Activated T-cell treated with anti-CD3 and anti-CD28 coated beads, Interleukin-2, amount 50 U/mL, for 4 hours (primary cell): ENCODE measurements at places on chromosomes 3 and 15.

GRCh38 chr3:115099986-115100571 lies 47.0 kb downstream of the ZBTB20 start:
- DNase-seq: peak; percentile 4

DNA sequence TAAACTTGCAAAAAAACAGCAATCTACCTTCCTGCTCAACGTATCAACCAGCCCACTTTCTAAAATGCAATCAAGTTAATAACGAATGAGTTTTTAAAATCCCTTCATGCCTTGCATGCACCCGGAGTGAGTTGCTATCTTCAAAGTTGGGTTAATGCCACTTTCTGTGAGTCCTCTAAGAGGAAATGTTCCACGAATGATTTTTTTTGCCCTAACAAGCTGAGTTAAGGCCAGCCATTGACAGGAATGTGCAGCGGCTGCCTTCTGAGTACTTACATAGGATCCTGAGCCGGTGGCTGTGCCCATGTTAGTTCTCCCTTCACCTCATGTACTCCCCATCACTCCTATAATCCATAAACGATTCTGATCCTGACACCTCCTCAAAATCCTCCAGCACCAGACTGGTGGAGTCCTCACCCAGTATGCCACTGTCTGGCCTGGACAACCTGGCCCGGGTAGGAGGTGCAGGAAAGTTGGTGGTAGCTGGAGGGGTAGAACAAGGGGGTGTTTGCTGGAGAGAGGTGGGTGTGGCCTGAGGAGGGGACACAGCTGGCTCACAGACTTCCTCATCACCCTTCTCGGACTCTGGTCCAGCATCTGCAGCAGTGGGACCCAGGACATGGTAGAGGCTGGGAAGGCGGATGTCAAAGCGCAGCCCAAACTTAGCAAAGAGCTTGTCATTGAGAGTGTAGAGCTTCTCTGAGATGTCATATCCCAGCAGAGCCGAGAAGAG lies 12.4 kb downstream of the POPDC2 start:
- no peak for DNase-seq

DNA sequence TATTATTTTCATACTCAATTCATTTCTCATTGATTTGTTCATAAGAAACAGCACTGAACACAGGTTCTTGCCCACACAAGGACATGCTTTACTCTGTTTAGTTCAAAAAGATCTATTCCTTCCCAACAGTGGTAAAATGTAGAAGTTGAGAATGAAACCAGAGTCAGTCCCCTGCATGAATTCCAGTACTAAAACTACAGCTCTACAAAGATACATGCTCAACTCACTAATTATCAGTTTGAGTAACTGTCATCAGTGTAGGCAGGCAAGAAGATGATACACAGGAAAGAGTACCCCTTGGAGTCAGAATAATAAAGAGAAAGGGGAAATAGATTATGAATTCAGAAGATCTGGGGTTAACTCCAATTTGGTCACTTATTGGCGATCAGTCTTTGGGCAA lies 43.2 kb downstream of the NR2E3 start:
- no peak for DNase-seq

- DNase-seq: peak; percentile 20
These were observed 4.6 kb downstream of the SNUPN start for GRCh38 chr15:75620841-75621391.

DNA sequence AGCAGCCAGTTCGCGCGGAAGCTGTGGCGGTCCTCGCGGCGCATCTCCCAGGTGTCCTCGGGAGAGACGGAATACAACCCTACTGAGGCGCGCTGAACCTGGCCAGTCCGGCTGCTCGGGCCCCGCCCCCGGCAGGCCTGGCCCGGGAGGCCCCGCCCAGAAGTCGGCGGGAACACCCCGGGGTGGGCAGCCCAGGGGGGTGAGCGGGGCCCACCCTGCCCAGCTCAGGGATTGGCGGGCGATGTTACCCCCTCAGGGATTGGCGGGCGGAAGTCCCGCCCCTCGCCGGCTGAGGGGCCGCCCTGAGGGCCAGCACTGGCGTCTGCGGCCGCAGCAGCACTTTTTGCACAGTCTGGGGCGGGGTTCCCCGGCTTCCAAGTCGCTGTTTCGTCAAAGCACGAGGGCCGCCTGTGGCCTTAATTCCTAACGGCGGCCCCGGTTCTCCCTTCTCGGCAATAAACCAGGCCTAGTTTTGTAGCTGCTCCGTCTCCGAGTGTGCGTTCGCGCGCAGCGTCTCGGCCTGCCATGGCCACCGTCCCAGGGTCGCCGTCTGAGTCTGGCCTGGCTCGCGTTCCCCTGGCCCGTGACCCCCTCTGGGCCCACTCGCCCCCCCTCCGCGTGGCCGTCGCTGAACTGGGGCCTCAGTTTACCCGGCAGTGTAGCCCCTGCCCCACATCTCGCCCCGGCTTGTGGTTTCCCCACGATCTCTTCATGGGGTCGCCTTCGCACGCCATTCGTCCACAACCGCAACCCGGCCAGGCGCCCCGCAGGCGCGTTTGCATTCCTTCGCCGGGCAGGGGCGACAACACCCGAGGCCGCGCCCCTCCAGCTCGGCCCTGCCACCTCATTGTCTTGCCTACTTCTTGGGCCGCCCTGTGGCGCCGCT lies 30.0 kb downstream of the NBEAL2 start:
- DNase-seq: peak; percentile 57

DNA sequence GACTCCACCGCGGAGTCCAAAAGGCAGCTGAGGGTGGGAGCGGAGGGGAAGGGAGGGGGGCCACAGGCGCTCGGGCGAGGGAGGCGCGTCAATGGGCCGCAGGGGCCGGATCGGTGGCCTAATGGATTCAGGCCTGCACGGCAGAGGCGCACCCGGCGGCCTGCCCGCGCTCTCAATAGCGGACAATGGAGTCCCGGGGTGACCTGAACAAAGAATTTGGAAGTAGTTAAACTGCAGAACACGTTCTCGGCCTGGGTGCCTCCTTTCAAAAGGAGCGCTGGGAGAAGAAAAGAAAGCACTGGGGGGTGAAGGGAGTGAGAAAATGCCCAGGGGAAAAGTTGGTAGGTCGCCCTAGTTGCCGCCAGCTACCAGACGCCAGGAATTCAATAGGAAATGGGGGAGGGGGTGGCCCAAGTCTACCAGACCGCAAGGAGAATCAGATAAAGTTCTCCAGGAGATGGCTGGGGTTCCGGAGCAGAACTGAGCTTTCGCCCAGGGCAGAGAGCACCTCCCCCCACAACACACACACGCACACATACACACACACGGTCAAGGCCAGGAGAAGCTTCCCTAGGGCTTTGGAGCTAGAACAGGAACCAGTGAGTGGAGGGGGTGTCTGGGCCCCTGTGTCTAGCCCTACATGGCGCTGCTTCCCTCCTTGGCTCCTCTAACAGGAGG lies 25.8 kb upstream of the POLG start:
- no peak for DNase-seq

GRCh38 chr3:10600296-10600714 lies 94.9 kb upstream of the ATP2B2 start:
- no peak for DNase-seq

DNA sequence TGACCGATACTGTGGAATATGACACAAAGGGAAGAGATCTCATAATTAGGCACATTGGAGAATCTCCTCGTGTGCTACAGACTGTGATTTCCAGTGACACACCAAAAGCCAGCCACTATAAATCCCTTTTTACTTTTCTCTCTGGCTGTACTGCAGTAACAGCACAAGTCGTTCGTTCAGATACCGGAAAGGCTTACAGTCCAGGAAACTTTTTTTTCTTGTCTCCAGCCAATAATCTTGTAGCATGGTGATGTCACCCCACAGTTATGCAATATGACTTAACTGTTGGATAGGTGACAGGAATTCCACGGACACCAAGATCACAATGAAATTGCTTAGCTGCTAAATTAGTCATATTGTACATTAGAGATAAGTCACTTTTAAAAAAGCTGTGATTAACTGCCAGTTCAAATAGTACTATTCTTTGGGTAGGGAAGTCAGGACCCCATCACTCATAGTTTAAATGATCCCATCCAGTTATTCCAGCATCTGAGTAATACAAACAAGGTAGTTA lies 36.3 kb upstream of the TSC22D2 start:
- DNase-seq: no peak

- no peak for DNase-seq
These were observed 252.7 kb downstream of the SLC9A9 start for GRCh38 chr3:143595456-143596077.

DNA sequence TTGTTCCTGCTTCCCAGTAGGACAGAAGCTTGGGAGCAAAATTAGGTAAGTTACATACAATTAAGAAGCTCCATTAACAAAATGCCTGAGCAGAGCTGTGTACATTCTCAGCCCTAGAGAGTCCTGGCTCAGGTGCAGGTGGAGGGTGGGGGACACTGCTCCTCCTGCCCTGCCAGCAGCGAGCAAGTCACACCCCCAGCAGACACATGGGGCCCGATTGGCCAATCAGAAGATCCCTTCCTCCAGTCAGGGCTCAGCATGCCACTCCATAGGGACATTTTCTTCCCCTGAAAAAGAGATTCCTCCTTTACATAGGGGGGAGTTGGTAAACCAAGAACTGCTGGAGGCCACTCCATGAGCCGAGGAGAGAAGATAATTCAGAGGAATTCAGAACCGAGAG lies 62.1 kb downstream of the PLXNA1 start:
- no peak for DNase-seq

DNA sequence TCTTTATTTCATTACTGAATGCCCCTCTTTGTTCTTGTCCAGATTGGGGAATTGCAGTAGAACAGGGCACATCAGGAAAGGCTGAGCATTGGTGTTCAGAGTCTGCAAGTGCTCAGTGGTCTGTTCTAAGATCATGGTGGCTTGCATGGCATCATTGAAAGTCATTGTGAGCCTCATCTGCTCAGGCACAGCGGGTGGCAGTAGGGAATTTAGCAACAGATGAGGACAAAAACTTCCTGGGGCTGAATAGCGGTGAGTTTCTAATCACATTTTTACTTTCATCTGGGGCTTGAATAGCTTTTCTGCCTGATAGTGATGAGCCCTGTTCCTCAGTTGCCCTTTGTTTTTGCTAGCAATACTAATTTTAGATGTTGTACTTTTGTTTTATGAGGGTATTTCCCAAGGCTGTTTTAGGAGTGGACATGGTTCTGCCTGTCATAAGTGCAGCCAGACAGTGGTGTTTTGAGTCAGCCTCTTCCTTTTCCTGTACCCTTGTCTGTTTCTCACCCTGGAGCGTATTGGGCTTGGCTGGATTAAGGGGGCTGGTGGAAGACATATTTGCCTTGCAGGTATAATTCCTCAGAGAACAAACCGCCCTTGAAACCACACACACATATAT lies 127.2 kb upstream of the IL12A start:
- no peak for DNase-seq

DNA sequence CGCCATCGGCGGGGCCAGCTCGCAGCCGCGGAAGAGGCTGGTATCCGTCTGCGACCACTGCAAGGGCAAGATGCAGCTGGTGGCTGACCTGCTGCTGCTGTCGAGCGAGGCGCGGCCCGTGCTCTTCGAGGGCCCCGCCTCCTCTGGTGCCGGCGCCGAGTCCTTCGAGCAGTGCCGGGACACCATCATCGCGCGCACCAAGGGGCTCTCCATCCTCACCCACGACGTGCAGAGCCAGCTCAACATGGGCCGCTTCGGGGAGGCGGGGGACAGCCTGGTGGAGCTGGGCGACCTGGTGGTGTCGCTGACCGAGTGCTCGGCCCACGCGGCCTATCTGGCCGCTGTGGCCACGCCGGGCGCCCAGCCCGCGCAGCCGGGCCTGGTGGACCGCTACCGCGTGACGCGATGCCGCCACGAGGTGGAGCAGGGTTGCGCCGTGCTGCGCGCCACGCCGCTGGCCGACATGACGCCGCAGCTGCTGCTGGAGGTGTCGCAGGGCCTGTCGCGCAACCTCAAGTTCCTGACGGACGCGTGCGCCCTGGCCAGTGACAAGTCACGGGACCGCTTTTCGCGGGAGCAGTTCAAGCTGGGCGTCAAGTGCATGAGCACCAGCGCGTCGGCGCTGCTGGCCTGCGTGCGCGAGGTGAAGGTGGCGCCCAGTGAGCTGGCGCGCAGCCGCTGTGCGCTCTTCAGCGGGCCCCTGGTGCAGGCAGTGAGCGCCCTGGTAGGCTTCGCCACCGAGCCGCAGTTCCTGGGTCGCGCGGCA lies 1.8 kb downstream of the TLNRD1 start:
- no peak for DNase-seq

DNA sequence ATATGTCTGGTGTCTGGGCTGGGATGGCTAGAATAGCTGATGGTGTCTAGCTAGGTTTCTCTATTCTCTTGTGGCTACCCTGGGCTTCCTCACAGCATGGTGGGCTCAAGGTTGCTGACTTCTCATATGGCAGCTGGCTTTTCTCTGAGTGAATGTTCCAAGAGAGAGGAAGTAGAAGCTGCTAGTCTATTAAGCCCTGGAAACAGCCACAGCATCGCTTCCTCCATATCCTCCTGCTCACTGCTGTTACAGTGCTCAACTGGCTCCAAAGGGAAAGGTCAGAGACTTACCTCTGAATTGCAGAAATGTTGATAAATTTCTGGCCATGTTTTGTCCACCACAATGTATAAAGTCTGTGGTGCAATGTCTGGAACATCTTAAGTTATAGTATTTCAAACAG lies 299.9 kb upstream of the ADAMTS9 start:
- DNase-seq: no peak

DNA sequence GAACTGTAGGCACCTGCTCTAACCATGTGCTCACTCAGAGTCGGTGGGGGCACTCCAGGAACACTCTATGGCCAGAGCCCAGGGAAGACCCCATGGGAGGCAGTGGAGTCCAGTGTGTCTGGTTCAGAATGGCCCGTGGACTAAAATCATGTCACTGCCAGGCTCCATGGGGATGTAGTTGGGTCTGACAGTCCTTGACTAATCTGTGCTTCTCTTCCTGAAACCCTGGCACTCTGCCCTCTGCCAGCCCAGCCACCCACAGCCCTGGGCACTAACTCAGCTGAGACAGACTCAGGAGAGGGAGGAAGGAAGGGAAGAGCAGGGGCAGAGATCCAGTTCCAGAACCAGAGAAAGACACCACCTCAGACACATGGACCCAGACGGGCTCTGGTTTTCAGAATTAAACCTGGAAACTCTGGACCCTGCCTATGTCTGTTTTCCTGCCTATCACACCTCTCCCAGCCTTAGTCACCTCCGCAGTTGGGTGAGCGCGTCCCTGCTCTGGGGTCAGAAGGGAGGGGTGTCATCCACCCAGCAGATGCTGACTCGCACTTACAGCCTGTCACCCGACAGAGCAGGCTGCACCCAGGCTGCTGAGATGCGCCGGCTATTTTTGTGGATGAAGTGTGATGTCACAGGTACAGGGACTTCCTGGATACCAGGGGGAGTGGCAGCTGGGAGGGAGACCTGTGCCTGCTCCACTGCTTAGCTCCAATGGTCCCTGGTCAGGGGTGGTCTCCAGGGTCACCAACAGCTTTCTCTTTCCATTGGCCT lies 56.8 kb upstream of the INSYN1 start:
- no peak for DNase-seq

GRCh38 chr15:88467935-88468528 lies 524 bp downstream of the MRPS11 start:
- DNase-seq: no peak

GRCh38 chr15:71323082-71323481 lies 207.8 kb downstream of the THSD4 start:
- no peak for DNase-seq

GRCh38 chr3:113136071-113136470 lies 75.3 kb upstream of the BOC start:
- no peak for DNase-seq

GRCh38 chr15:87722941-87723691 lies 533.4 kb downstream of the NTRK3 start:
- no peak for DNase-seq
